Endothelial cell (in vitro differentiated cells): ENCODE measurements at places on chromosomes 11 and 22. TPM values are rescaled to one million over a fixed set of nuclear protein-coding genes. Genes with fewer than 3 reads are reported as not detected.

DNA sequence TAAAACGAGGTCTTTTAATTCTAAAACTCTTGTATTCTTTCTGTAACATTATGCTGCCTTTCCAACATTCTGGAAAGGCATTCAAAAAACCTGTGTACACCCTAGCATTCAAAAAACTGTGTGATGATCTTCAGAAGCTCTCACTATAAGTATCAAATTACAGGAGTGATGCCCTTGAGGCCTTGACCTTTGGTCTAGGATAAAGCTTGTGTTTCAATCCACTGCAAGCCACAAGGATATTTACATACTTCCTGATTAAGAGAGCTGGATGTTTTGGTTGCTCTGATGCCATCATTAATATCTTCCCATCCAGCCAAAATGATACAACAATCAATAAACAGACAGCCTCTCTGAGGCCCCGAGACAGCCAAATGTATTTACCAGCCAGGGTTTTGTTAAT lies 11.9 kb downstream of the CLPB start:
- peaks cover 4% of the 10 kb centered on the region for H3K27me3 ChIP-seq
- H3K4me3 ChIP-seq, result no peak overlapping the region
- H3K27ac ChIP-seq, result no peak overlapping the region
- DNase-seq, result no peak
- H3K36me3 ChIP-seq, result peaks cover 8% of the 10 kb centered on the region

GRCh38 chr11:59151761-59152160 lies 9.1 kb downstream of the FAM111A start:
- H3K4me1 ChIP-seq, result no peaks in the 10 kb centered on the region
- no peaks in the 10 kb centered on the region for H3K27me3 ChIP-seq
- no peaks in the 10 kb centered on the region for H3K36me3 ChIP-seq
- H3K4me3 ChIP-seq, result no peak overlapping the region
- H3K27ac ChIP-seq, result no peak overlapping the region
- no peak for DNase-seq

OR8G5 gene
- total RNA-seq, result 0.18 TPM

TREH gene
- not detected for total RNA-seq

THY1 gene
- total RNA-seq, result 526 TPM

- H3K36me3 ChIP-seq, result no peaks in the 10 kb centered on the region
- peaks cover 2% of the 10 kb centered on the region for H3K27me3 ChIP-seq
- DNase-seq, result no peak
- H3K4me3 ChIP-seq, result no peak overlapping the region
Measured at GRCh38 chr11:13140028-13140870, 131.1 kb downstream of the RASSF10 start.

GRCh38 chr11:3810951-3811350 lies 2.6 kb downstream of the PGAP2 start:
- H3K4me1 ChIP-seq, result peaks cover 12% of the 10 kb centered on the region
- DNase-seq, result no peak
- no peak overlapping the region for H3K27ac ChIP-seq
- H3K27me3 ChIP-seq, result peaks cover 2% of the 10 kb centered on the region
- H3K4me3 ChIP-seq, result no peak overlapping the region
